G401 (cell line): ENCODE measurements at places on chromosomes 7 and 10.

DNA sequence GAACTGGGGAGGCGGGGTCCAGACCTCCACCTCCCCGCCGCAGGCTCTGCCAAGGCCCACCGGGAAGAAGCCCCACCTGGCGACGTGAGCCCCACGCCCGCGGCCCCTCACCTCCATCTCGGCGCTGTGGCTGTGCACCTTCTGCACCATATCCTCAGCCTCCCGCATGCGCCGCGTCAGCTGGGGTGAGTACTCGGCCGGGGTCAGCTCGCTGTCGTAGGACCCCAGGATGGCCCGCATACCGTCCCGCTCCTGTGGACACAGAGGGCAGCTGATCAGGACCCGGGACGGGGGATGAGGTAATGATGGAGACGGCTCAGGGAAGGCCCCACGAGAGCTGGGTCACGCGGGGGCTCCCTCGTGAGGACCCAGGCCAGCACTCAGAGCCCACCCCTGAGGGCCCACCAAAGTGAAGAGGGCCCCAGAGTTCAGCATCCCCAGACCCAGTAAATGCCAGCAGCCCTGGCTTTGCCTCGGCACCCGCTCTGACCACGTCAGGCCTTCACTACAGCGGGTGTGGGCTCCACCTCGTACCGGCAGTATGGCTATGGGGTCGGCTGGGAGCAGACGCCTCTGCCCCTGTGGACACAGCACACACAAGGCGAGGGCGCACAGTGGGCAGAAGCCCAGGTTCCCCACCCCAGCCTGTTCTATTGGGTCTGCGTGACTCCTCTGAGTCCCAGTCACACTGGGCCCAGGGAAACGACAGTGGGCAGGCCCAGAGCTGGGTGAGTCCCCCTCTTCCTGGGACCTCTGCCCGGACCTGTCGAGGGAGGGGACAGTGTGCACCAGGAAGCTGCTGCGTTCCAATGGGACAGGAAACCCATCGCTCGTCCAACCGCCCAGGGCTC, 218.1 kb downstream of the MAD1L1 start:
- no peak for DNase-seq

DNA sequence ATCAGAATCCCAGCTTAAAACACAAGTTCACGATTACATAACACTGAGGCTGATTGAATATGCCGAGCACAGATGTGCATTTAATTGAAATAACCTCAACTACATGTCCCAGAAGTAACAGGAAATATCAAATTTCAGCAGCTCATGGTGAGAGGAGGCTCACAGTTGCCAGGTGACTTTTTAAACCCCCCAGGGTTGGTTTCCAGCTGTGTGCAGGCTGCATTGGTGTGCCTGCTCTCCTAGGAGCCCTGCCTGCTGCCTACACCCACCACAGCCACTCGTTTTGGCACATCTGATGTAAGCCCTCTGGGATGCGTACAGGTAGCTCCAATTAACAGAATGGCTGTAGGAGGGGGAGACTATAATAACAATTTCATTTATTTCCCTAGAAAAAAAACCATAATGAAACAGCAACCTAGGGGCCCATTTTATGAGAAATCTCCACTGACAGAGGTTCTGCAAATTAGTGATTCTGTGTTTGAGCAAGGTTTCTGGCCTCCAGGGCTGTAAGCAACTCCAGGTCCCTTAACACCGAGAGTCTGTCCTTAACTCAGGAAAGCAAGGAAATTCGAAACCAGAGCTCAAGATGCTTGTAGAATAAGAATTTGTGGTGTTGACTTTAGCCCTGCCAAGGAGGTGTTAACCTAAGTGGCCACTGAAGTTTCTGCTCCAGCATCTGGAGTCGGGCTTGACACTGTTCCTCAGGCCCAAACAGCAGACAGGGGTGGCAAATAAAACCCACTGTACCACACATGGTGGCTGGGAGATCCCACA, 161.9 kb downstream of the BMPER start:
- no peak for DNase-seq

- DNase-seq = no peak
Observed at GRCh38 chr7:139548302-139549028, 25.0 kb downstream of the CLEC2L start.

DNA sequence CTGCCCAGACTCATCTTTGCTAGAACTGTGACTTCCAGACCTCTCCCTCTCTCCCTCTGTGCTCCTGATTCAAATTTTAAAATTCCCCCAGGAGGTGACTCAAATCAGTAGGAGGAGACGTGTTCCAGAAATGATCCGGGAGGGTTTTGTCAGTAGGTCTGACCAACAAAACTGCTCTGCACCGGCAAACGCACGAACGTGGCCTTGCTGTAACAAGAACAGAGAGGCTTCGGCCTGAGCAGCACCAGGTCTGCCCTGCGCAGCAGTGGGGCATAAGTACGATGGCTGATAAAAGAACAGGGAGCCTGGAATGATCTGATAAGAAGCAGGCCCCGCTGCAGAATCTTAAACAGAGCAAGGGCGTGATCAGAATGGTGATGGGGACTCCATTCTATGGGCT, 152.7 kb upstream of the AUTS2 start:
- no peak for DNase-seq

GRCh38 chr10:78489034-78489433, 455.4 kb downstream of the RPS24 start:
- DNase-seq = no peak

- no peak for DNase-seq
Observed at GRCh38 chr7:78218876-78219275, 420.3 kb downstream of the PHTF2 start.

- DNase-seq = no peak
Observed at GRCh38 chr10:7412928-7413282, 2.1 kb upstream of the SFMBT2 start.

DNA sequence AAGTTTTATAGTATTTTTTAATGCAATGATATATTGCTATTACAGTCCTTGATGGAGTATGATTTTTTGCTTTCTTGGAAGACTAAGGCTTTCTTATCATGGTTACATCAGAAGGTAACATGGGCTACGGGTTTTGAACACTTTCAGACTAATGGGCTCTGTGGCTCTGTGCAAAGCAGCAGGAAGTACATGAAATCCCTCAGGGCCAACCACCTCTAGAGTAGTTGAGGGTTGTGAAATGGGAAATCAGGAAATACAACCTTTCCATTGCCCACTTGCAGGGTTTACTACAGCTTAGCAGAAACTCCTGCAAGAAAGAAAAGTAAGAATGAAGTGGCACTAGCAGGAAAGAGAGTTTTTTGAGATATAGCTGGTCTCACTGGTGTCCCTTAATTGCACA, 853.5 kb downstream of the KCNMA1 start:
- DNase-seq = no peak

- no peak for DNase-seq
Observed at GRCh38 chr10:131277969-131278368, 33.6 kb downstream of the TCERG1L start.

DNA sequence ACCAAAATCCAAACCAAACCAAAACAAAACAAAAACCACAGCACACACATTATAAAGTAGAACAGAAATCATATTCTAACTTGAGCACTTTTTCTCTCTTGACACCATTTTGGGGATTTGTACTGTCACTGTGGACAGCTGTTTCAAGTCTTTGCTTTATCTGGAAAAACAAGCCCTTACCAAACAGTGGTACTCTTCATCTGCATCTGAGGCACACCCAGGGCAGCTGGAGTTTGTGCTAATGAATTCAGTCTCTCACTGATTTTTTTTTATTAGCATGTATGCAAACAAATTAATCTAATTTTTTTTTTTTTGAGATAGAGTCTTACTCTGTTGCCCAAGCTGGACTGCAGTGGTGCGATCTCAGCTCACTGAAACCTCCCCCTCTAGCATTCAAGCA, 171.4 kb downstream of the RAPGEF5 start:
- no peak for DNase-seq

DNA sequence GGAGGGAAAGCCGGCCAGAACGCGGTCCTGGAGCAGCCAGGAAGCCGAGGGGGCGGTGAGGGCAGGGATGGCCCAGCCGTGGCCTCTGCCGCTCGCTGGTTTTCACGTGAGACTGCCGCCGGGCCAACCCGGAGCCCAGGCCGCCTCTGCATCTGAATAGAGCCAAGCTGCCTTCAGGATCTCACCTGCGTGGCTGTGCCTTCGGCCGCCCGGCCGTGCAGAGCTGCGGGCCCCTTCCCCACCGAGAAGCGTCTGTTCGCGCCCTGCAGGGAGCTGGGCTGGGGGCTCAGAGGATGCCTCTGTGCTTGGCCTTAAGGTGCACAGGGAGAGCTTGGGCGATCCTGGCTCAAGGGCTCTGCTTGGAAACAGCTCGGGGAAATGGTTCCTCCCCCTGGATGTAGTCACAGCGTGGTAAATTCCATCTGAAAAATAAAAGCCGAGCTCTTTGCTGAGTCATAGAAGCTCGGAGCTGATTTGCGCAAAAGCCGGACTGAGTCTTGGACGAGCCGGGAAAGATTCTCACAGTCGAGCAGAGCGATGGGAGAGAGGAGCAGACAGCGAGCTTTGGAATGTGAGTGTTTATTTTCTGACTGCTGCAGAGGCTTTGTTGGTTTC, at the start of gene JAKMIP3:
TSS of gene JAKMIP3 (plus strand) at position 456 of the 615 bp plus-strand sequence. CDS start 38,863 bp downstream, outside the sequence.
- DNase-seq = peak; percentile 91

DNA sequence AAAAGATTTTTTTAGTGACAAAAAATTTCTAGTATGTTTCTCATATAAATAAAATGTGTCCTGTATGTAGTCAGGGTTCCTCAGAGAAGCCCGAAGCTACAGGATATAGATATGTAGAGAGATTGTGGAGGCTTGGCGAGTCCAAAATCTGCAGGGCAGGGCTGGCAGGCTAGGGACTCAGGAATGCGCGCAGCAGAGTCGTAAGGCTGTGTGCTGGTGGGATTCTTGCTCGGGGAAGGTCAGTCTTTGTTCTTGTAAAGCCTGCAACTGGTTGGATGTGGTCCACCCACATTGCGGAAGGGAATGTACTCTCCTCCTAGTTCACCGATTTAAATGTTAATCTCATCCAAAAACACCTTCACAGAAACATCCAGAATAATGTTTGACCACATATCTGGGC, 30.6 kb downstream of the LHPP start:
- no peak for DNase-seq

DNA sequence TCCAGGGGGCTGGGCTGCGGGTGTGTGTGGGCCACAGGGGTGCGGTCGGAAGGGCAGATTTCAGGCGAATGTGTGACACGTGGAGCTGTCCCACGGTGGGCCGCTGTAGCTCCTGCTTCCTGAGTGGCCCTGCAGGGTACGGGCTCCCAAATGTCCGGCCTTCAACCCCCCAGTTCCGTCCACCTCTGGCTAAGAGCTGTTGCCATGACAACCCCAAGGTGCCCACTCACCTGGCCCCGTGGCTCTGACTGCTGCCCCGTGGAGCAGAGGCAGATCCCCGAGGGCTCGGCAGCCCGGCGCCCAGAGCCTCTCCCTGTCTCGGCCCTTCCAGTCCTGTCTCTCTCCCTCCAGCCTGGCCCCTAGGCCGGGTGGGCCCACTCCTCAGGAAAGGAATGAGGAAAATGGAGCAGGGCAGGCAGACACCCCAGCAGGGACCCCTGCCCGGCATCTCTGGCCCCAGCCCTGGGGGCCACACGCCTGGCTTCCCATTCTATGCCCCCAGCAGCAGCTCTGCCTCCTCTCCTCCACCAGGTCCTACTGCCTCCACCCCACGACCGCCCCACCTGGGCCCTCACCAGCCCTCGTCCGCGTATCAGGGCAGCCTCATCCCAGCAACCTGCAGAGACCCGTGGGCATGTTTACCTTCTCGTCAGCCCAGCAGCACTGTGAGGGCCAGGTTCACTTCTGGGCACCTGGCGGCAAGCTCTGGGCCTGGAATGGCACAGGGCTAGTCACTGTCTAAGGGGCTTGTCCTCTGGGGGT, 215.6 kb downstream of the ELFN1 start:
- DNase-seq = no peak

GRCh38 chr10:84511106-84511505, 182.7 kb downstream of the CCSER2 start:
- no peak for DNase-seq

GRCh38 chr10:21628023-21628422, 94.0 kb downstream of the MLLT10 start:
- no peak for DNase-seq

DNA sequence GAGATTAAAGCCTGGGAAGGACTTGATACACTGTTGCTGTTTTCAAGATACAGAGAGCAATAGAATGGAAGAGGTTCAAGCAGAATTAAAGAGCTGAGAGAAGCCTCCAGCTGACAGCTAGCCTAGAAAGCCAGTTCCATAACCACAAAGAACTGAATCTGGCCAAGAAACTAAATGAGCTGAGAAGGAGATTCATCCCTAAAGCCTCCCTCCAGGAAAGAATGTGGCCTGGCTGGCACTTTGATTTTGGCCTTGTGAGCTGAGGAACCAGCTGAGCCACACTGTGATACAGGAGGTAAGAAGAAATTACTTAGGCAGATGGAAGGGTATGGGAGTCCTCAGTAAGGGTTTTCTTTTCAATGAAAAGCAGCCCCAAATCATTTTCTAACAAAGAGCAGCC, 324.1 kb downstream of the PHF14 start:
- DNase-seq = peak; percentile 81

- no peak for DNase-seq
Observed at GRCh38 chr10:11673346-11674280, 62.2 kb upstream of the USP6NL start.

GRCh38 chr7:128796327-128796726, 4.6 kb downstream of the CCDC136 start:
- DNase-seq = no peak

DNA sequence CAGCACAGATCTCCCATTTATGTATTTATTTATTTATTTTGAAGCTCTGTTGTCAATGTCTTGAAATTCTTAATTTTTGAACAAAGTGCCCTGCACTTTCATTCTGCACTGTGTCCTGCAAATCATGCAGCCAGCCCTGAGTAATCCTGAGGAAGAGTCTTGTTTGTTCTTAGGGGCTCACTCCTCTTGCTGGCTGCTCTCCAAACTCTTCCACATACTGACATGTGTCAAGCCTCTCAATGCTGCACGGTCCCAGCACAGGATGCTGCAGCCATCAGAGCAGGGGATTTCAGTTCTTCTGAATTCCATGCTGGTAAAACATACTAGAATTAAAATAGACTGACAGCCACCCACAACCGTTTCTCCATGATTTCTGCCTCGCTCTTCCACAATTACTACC, 207.2 kb downstream of the PARD3 start:
- DNase-seq = no peak

DNA sequence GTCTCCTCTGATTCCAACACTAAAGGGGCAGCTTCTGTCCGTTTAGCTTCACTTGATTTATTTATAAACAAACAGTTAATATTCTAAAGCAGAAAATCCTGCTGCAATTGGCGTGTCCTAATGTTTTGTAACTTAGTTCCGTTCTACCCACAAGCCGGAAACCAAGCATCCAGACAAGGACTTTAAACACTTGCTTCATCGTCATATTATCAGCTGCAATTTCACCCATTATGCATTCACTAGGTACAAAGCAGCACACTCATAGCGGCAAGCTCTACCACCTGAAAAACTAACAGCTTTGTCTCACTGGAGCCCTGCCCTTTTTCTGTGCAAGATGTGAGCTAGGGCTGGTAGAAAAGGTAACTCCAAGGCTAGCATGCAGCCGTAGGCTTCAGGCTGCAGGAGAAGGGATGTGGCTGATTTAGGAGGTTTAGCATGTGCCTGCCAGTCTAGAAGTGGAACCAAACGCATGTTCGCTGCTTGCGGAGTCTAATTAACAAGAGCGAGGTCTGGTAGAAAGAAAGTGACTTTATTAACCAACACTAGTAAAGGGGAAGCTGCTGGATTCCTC, 43.7 kb upstream of the BPGM start:
- no peak for DNase-seq
